ENCODE measurements at places on chromosomes 3 and 15.

- no peak for DNase-seq
Observed at GRCh38 chr15:85897207-85897894, 102.6 kb upstream of the KLHL25 start.

DNA sequence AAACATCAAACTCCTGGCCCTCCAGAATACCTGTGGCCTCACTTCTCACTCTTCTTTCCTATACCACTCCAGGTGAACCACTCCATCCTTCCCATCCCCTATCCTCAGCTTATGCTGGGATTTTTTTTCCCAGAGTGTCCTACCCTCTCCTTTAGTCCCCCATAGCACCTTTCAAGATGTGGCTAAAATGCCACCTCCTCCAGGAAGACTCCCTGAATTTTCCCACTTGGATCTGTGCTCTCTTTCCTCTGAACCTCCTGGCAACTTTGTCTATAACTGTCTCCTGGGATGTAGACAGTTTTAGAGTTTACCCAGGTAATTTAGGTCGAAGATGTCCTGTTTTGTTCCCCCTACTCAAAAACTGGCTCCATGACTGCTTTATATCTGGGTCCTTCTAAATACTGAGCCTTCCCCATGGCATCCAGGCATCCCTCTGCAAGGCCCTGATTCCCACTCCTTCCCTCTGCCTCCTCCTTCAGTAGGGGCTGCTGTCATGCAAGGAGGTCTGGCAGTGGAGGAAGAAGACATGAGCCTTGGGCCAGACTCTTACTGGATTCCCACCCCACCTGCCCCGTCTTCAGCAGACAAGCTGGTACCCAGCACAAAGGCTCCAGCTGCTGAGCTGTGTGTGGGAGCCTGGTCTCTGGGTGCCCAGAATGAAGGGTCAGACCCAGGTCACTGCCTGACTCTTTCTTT lies 161.5 kb downstream of the SMAD6 start:
- peak; percentile 63 for DNase-seq

GRCh38 chr3:162605651-162606204 lies 1109.1 kb downstream of the OTOL1 start:
- no peak for DNase-seq

- no peak for DNase-seq
Observed at GRCh38 chr15:25830844-25831451, 32.2 kb downstream of the ATP10A start.

DNA sequence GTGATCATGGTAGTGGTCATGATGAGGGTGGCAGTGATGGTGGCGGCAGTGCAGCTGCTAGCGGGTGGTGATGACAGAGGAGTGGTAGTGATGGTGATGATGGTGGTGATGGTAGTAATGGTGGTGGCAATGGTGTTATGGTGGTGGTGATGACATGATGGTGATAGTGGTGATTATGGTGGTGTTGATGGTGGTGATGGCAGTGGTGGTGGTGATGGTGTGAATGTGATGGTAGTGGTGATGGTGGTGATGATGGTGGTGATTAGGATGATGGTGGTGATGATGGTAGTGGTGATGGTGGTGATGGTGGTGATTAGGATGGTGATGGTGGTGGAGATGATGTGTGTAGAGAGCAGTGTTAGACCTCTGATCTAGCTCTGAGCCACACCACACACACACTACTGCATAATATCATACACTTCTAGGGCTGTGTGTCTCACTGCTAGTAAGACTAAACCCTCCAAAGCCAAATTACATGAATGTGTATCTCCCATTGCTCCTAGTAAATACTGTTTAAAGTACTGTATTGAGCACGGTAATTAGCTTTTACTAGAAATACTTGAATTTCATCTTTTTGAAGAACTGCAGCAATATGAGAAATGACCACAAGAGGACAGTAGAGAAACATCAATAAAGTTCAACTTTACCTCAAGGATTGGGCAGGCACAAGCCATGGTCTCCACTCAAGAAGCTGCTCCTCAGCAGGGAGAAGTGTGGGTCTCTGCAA lies 28.8 kb downstream of the TMED3 start:
- no peak for DNase-seq

DNA sequence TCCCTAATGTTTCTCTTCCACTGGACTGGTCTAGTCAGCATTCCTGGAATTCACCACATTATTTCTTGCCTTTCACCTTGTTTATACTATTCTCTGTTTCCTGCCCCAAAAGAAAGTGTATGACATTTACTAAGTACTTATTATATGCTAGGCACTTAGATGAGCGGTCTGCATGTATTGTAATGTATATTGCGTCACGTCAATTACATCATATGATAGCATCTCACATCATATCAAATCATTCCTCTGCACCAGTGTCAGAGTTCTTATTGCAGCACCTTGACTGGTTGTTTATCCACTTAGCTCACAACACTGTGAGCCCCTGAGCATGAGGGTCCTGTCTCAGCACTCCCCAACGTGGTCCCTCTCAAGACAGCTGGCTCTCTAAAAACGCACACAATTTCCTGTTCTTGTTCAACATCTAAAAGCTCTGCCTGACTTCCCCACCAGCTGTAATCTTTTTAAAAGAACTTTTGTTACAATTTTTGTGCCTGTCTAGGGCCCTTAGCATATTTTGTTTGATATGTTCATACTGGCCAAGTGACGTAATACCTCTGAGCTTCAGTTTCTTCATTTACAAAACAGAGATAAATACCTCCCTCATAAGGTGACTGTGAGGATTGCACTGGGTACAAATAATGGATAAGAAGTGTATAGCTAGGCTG lies 58.8 kb downstream of the ARHGAP31 start:
- DNase-seq: no peak

DNA sequence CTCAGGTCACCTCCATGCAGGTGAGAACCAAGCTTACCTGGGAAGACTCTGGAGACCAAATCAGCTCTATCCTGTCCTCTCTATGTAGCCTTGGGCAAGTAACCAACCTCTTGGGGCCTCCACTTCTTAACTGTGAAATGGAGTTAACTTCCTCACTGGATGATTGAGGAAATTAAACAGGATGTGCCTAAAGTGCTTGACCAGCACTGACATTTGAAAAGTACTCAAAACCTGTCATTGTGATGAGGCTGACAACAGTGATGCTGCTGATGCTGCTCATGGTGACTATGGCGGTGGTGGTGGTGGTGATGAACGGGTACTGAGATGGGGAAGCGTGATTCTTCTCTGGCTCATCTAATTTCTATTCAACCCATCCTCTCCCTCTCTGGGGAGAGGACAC lies 22.3 kb downstream of the VIPR1 start:
- DNase-seq: no peak

DNA sequence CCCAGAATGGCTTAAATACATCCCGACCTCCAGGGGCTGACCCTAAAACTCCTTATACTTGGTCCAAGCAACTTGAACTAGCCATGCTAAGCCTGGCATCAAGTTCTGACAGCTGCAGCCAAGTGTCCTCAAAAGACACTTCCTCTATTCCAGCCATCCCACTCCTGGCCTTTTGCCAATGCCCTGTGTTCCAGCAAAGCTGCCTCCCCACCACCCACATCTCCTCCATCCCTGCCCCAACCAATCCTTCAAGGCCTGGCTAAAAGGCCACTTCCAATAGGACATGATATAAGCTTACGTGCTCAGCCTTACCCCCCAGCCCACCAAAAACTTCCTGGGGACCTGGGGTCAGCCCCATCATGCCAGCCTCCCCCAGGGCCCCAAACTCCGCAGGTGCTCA lies 40.9 kb downstream of the SEMA3G start:
- peak; percentile 49 for DNase-seq

GRCh38 chr3:140630366-140630765 lies 47.5 kb upstream of the TRIM42 start:
- no peak for DNase-seq

- DNase-seq: no peak
Observed at GRCh38 chr15:29990035-29990434, 92.7 kb upstream of the GOLGA8J start.

DNA sequence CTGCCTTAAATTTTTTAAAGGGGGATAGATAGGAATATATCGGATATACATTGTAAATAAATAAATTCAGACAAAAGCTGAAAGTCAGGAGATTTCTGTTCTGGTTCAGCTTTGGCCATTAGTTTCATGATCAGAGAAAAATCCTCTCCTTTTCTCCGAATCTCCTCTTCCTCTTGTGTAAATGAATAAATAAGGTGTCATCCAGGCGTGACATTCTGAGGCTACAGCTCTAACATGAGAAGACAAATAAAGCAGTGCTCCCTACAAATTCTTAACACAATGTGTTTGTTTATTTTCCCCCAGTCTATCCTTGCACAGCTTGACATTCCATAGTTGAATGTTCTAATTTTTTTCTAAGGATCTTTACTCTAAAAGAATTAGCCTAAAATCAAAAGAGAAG lies 9.4 kb upstream of the MB21D2 start:
- DNase-seq: no peak

DNA sequence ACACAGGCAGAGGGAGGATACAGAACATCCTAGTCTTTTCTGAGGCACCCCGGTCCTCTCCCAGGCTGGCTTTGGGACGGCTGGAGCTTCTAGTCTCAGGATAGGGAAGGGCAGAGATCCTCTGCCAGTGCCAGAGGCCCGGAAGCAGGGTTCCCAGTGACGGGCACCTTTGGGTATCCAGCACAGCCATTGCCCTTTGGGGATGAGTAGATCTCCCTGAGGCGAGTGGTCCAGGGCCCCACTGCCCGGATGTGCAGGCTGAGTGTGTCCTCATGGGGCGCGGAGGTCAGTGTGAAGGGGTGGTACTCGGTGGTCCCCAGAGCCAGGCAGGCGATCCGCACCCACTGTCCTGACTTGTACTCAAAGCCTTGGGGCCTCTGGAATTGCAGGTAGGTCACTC lies 18.3 kb downstream of the DUOX2 start:
- DNase-seq: no peak

GRCh38 chr15:88680241-88681001 lies 41.6 kb downstream of the ISG20 start:
- DNase-seq: no peak

- DNase-seq: no peak
Observed at GRCh38 chr3:171646357-171647133, 163.7 kb downstream of the PLD1 start.

GRCh38 chr15:39944726-39945125 lies 10.8 kb downstream of the EIF2AK4 start:
- DNase-seq: no peak

DNA sequence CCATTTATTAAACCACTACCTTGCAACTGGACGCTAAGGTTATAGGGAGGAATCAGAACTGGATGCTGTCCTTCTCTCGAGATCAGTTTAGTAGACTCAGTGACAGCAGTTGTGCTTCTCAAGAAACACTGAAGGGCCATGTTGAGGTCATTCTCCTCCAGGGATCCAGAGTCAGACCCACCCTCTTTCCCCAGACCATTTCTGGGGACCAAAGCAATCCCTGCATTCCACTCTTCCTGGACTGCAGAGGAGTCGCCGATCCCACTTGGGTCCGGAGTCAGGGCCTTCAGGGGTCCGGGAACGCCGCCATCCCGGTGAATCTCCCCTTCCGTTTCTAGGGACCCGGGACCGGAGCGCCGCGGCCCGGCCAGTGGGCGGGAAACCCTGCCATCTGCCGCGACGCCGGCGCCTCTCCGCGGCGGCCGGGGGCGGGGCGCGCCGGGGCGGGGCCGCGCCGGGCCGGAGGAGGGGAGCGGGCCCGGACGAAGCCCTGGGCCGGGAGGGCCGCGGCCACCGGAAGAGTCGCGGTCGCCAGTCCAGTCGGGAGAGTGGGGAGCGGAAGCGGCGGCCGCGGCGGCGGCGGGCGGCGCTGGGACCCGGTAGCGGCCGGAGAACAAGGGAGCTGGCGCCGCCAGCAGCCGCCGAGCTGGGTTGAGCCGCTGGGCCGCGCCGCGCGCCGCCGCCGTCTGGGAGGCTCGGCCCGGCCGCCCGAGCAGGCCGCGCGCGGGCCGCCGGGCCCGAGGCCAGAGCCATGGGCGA lies at the start of gene DVL3:
Gene DVL3 (plus strand): TSS at position 493 of the 759 bp plus-strand sequence. CDS start 259 bp downstream, at position 752.
- peak; percentile 93 for DNase-seq

- no peak for DNase-seq
Observed at GRCh38 chr15:80654299-80654698, 40.8 kb upstream of the ABHD17C start.

DNA sequence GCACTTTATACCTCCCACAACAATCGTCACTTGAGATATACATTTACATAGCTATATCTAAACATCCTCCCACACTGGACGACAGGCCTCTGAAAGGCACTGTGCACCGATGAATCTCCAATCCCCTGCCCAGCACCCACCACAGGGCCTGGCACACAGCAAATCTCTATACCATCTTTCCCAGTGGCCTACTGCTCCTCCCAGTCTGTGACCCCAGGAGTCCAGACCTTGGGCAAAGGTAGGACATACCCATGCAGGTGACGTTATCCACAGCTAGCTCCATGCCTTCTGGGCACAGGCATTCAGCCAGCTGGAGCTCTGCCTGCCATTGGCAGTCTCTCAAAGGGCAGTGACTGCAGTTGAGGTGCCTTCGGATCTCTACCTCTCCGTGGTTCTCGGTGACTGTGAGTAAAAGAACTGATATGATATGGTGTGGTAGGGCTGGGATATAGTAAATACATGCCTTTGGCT lies 5.8 kb downstream of the LTK start:
- DNase-seq: no peak

GRCh38 chr3:149604125-149604875 lies 53.5 kb downstream of the WWTR1 start:
- DNase-seq: no peak

- no peak for DNase-seq
Observed at GRCh38 chr3:110815008-110815583, 256.5 kb upstream of the NECTIN3 start.

DNA sequence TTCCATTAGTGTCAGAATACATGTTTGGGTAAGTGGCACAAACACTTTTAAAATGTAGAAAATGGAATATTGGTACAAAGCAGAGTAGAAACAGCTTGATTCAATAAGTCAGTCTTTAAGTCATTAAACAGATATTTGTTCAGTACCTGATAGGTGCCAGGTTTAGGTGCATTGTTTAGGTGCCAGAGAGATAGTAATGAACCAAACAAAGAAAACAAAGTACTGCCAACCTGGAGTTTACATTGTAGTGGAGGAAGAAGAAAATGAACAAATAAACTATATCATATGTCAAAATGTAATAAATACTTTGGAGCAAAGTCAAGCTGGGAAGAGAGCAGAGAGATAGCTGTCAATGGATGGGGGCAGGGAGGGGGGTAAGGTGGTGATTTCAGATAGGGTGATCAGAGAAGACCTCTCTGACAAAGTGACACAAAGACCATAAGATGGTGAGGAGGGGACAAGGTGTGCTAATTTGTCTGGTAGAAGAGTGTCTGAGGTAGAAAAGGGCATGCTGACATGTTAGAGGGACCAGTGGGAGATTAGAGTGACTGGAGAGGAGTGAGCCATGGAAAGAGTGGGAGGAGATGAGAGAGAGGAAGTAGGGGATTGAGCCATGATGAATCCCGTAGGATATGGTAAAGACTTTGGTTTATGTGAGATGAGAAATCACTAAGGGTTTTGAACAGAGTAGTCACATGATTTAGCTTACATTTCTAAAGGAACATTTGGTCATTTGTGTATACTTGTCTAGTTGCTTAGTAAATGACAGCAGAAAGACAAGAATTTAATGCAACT lies 128.2 kb downstream of the UBE2E2 start:
- DNase-seq: no peak

All from spleen (tissue), 13 donors.